ENCODE measurements at places on chromosomes 6 and 20.

GRCh38 chr20:12243327-12243726, 325.6 kb downstream of the BTBD3 start:
- DNase-seq, result no peak

DNA sequence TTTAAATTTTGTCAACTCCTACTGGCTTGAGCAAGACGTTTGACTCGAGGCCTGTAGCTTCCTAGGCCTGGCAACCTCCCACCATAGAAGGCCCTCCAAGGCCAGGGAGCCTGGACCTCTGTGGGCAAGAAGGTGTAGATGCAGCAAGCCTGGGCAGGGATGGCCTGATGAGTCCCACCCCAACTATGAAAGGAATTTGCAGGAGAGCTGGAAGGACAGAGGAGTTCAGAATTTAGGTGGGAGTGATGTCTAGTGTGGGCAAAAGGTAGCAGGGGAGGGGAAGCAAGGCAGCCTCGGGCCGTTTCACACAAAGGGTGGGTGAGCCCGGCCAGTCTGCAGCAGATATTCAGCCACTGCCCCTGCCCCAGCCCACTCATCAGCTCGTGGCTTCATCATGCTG, 245.2 kb downstream of the CDH26 start:
- no peak for DNase-seq

DNA sequence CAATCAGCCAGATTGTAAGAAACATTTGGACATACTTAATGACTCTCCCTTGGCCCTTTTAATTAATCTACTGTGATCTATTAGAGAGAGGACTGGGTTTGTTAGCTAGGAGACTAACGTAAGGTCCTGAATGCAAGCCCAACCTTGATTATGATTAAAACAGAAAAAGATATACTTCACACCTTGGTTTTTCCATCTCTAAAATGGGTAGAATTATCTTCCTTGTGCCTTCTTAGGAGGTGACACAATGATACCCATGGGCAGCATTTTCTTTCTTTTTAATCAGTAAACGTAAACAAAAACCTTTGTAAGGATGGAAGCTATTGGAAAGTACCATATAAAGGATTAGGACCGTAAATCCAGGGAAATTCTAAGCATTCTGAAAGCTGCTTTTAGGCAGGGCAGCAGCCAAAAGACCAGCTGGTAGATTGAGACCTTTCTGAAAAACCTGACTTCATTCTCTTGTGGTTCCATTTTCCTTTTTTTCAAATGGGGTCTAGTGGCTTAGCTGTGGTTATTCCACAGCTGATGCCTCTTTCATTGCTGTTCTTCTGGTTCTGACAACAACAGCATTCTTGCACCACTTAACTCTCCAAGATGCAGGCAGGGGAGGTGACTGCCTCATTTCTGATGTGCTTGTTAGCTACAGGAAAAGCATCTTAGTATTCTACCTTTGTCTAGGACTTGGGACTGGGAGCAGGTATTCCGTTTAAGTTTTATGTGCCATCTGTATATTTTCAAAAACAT, 27.4 kb downstream of the RREB1 start:
- no peak for DNase-seq

GRCh38 chr6:167996424-167997199, 859 bp upstream of the KIF25 start:
- DNase-seq, result no peak

- no peak for DNase-seq
These were observed 343.8 kb upstream of the MMS22L start for GRCh38 chr6:97626671-97627441.

GRCh38 chr6:143745166-143746133, 67.7 kb downstream of the PHACTR2 start:
- DNase-seq, result no peak

DNA sequence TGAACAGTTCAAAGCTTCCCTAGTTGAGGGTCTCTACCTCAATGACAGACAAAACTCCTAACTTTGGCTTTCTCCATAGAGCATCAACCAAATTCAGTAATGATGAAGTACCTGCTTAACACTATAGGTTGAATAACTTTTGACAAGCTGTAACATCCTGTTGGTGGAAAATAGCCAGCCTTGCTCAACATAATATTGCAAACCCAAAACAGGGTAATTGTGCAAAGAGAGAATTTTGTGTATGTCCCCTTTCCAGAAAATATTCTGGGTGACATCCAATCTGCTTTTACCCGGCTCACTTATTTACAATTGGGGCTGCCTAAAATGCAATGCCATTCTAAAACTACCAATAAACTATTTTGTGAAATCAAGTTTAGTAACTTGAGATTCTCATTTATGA, 72.8 kb downstream of the ATXN1 start:
- DNase-seq, result no peak

DNA sequence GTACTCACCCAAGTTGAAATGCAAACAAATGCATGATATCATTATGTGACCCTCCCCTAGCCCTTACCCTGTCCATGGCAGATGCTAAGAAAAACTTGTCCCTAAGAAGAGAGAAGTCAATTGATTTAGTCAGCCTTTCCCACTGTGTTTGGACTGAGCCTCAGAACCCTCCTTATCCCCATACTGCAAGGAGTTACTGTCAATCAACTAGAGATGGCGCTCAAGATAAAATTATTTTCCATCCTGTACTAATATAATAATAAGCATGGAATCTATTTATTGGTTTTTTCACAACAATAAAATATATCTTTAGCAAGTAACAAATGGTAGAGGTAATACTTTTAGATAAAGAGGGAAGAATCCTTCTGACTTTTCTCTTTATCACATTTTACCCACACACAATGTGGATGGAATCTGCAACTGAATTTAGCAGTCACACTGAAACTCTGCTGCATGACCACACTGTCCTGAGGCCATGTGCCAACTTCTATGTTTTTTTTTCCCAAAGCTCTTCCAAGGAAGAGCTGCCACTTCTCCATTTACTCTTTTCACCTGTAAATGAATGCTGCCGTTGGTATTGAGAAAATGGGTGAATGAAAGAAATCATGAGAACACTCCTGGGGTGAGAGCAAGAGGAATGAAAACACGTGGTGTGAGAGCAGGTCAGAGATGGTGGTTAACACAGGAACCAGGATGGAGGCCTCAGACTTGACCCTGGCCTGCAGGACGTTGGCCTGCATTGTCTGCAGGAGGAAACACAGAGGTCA, 10.5 kb downstream of the NT5E start:
- no peak for DNase-seq

- DNase-seq, result no peak
These were observed 62.9 kb downstream of the ARHGAP18 start for GRCh38 chr6:129647044-129647443.

GRCh38 chr6:170003451-170004160, 252.2 kb downstream of the ERMARD start:
- no peak for DNase-seq

DNA sequence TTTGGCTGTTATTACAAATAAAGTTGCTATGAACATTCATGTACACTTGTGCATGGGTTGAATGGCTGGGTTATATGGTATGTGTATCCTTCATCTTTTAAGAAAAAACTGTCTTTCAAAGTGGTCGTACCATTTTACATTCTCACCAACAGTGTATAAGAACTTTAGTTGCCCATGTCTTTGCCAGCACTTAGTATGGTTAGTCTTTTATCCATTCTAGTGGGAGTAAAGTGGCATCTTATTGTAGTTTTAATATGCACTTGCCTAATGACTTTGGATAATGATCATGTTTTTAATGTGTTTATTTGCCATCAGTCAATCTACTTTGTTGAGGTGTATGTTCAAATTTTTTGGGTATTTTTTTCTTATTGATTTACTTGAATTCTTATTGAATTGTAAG, 32.5 kb upstream of the ECI2 start:
- no peak for DNase-seq

- DNase-seq, result peak; percentile 90
These were observed 43.1 kb upstream of the TNFAIP3 start for GRCh38 chr6:137823826-137824555.

DNA sequence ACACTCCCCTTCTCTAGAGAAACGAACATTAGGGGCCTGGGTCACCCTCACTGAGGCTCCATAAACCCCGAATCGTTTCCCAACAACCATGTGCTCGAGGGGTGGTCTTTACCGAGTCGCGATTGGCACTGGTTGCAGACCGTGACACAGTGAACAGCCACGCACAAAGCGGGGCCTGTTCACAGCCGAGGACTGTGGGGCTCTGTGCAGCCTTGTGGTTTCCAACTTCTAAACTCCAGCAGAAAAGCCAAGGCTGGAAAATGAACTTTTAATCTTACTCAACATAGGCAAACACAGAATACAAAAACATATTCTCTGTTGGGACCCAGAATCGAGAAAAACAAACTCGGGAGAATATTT, 19.0 kb downstream of the RRBP1 start:
- DNase-seq, result peak; percentile 33

DNA sequence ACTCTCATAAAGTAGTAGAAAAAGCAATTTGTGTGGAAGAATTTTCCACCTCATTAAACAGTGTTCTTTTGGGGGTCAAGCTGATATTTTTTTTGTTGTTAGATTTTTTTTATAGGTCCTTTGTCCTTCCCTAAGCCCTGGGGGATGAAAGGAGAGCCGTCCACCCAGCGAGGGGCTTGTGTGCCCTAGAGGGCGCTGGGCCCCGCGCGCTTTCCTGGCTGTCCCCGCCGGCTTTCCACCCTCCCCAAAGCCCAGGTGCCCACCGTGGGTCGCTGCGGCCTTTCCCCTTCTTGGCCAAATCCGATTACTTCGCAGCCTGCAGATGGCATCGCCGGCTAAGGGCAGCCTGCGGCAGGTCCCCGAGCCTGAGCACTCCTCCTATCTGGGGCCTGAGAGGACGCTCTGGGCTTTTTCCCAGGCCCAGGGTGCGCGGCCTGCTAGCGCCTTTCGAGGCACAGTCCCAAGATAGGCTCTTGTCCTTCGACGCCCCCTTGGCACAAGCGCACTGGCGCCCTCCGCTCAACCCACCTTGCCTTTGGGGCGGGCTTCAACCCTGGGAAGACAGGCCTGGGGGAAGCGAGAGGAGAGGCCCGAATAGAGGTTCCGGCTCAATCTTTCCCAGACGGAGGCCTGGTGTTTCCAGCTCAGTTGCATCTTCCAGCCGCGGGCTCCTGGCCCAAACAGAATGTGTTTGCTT, 33.6 kb downstream of the TFAP2A start:
- no peak for DNase-seq

DNA sequence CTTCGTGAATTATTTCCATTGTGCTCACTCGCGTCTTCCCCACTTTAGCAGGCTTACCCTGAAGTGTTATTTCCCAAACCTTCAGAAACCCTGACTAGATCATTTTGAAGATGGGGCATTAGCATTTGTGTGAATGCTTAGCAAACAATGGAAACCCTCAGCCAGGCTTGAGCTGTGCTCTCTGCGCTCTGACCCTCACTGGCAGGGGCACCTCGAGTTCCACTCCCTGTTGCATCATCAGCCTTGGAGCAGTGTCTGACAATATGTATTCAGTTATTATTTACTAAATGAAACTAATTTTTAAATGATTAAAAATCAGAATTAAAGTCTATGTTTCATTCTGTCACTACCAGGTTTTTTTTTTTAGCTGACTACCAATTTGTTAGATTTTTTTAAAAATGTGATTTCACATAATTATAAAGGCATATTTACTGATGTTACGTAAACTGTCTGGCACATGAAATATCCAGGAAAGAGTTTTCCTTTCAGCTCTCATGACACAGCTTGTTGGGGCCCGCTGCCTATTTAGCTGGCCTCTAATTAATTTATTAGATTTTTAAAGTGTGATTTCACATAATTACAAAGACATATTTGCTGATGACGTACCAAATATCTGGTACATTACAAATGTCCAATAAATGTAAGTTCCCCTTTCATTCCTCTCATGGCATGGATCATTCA, 155.2 kb downstream of the PACRG start:
- DNase-seq, result no peak

DNA sequence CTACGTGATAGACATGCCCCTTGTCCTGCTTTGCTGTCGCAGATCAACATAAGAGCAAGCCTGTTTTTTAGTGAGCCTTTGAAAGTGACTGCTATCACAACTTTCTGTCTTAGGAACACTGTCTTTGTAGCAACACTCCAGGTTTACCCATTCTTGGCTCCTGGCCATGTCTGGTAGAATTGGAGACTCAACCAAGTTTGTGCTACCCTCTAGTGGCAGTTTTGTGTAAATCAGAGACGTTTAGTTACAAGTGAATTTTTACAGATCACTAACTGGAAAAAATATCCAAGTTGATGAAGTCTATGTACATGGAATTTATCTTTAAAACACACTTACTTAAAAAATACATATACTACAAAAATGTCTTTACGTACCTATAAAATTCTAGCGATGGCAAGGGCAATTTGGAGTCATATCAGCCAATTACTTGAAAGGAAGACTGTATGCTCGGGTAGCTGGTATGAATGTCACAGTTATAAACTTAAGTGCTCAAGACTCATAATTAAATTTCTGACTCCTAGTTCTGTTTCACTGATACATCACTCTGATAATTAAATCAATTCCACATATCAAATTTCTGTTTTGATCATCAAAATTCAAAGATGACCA, 101.4 kb downstream of the ADGB start:
- DNase-seq, result no peak

- no peak for DNase-seq
These were observed 40.8 kb downstream of the NT5E start for GRCh38 chr6:85490516-85491248.

DNA sequence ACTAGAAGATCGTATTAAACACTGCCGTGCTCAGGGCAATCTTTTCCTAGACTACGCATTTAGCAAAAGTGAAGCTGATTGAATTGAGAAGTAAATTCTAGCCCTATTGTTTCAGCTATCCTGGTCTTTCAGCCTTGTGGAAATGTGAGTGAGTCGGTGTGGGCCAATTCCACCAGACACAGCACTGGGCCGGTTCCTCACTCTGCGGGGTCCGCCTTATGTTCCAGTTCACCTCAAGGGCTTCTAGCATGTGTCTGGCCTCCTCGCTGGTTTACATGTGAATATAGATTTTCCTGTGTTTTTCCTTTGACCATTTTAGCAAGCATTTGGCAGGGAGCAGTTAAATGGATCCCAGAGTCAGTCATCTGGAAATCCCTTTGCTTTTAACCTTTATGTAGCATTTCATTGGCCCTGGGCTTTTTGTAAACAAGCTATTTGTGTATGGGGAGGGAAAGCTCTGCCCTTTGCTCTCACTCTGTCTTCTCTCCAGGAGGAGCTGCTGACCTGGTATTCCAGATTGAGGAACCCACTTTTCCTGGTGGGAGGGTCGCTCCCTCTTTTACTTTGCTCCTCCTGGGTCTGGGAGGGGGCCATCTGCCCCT, 12.4 kb upstream of the GTSF1L start:
- no peak for DNase-seq

DNA sequence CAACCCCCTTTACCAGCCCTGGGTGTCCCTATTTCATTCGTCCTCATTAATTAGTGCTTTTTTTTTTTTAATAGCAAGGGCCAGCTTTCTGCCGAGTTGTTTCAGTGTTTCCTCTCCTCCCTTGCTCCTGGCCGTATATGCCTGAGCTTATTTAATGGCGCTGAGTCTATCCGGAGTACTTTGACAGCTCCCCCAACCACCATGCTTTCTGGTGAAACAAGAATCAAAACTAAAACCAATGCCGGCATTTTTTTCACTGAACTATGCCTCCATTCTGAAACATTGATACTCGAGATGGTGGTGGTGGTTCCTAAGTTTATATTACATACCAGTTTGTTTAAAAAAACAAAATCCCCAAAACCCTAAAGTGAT, 1.2 kb downstream of the DCBLD1 start:
- no peak for DNase-seq

- DNase-seq, result no peak
These were observed 160.8 kb downstream of the ZDHHC14 start for GRCh38 chr6:157541618-157542413.
